Stimulated activated CD8-positive, alpha-beta memory T cell treated with anti-CD3 and anti-CD28 coated beads, Interleukin-7, amount 100 ng/mL, for 1 hour (primary cell): ENCODE measurements at places on chromosomes 7 and 10.

DNA sequence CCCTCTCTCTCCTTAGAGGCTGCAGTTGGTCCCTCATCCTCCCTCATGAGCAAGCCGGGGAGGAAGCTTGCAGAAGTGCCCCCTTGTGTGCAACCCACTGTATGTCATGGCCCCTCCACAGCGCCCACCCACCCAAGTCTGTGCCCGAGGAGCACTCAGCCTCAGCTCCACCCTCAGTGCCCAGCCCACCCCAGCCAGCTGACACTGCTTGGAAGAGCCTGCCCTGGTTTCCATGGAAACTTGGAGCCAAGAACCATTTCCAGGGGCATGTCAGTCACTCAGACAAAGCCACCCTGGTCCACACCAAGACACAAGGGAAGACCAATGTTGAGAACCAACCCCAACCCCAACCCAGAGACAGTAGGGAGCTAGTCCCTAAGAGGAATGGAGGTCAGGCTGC is 79.5 kb downstream of the PAX2 start:
- no peak for DNase-seq

- DNase-seq: no peak
Measured at GRCh38 chr10:102083541-102083940, 18.4 kb downstream of the HPS6 start.

DNA sequence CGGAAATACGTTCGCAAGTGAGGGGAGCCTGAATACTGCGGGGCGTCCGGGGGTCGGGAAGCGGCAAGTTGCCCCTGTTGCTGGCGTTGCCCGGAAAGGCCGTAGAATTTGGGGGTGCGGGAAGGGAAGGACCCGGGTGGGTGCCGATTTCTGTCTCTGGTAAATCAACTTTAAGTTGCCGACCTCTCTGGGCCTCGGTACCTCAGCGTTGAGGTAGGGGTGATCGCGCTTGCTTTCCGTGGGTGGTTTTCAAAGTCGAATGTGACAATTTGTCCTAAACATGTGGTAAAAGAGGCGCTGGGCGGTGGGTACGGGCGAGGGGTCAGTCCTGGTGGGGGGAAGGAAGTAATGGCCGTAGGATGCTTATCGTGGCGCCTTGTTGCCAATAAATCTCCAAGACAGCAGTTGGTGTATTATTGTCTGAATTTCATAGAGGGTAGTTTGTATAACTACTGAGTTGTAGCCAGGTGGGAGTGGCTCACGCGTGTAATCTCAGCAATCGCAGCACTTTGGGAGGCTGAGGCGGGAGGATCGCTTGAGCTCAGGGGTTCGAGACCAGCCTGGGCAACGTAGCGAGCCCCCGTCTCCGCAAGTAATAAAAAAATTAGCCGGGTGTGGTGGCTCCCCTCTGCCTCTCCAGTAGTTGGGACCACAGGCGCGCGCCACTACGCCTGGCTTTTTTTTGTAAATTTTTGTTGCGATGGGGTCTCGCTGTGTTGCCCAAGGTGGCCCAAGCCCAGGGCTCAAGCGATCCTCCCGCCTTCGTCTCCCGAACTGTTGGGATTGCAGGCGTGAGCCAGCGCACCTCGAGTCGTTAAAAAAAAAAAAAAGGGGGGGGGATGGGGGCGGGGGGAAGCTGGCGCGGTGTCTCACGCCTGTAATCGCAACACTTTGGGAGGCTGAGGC is 644 bp downstream of the BUD23 start:
- no peak for DNase-seq

GRCh38 chr10:52918714-52919305 is 146.2 kb upstream of the MBL2 start:
- no peak for DNase-seq

DNA sequence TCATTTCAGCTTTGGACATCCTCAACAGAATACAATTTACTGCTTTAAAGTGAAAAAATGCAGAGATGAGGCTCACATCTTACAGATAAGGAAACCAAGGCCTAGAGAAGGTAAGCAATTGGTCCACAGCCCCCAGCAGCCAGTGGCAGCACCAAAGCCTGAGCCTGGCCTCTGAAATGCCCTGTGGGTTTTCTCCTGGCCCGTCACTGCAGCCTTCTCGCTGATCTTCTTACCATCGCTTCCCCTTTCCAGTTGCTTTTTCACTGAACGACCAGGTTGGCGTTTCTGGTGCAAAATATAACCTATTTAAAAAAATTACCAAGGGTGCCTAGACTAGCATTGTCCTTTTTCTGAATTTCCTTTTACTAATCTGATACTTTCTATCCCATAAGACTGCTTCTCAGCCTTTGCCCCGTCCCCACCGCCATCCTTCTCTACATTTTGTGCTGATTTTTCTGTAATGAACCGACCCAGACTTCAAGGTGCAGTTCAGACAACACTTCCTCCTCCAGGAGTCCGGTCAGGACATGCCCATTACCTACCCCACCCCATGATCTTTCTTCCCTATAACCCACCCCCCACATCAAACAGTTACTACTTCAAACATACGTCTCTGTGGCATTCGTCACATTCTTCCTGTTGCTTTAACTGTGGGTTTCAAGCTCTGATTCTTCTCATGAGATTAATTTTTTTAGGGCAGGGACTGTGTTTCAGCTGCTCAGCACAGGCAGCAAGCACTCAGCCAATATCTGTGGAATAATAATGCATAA is 289.4 kb downstream of the DNAJB6 start:
- no peak for DNase-seq
